ENCODE measurements at places on chromosomes 3 and 15. TPM values are rescaled to one million over a fixed set of nuclear protein-coding genes. Genes with fewer than 3 reads are reported as not detected.

The UPK1B gene
- total RNA-seq, result 0.52 TPM

DNA sequence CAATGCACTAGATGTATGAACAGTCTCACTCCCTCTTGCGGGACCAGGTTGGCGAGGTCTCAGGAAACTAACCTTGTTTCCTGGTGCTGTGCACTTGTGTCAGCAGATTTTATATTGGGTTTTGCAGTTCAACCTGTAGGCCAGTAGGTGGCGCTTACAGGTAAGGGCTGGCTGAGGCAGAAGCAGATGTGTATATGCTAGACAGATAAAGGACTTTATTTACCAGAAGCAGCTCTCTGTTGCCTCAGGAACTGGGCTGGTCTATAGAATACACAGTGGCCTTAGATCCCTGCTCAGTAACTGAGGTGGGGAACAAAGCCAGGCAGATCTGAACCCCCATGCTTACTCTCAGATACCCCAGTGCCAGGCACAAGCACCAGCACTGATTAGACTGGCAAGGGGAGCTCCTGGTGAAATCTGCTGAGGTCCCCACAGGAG lies 296.8 kb downstream of the DOCK3 start:
- H3K27ac ChIP-seq, result no peak overlapping the region
- H3K4me3 ChIP-seq, result no peak overlapping the region
- H3K36me3 ChIP-seq, result no peaks in the 10 kb centered on the region

GRCh38 chr3:150379469-150379868 lies 28.6 kb upstream of the TSC22D2 start:
- no peak overlapping the region for H3K27ac ChIP-seq
- H3K36me3 ChIP-seq, result no peaks in the 10 kb centered on the region
- H3K27me3 ChIP-seq, result no peaks in the 10 kb centered on the region
- no peak for DNase-seq
- H3K4me1 ChIP-seq, result no peaks in the 10 kb centered on the region
- no peak overlapping the region for H3K4me3 ChIP-seq

DNA sequence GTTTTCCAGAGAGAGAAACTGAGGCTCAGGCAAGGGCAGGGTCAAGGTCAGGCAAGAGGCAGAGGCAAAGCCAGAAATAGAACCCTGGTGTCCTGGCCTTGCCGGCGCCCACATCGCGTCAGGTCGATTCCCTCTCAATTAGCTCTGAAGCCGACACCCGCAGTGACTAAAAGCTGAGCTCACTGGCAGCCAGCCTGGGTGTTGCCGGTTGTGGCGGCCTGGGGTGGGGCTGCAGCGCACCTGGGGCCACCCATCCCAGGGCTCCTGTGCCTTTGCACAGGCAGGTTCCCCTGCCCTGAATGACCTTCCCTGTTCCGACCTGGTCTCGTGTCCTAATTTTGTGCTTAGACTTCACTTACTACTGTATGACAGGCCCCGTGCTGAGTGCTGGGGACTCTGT lies 6.2 kb downstream of the SEMA3F start:
- peaks cover 51% of the 10 kb centered on the region for H3K4me1 ChIP-seq
- H3K27ac ChIP-seq, result no peak overlapping the region
- H3K36me3 ChIP-seq, result no peaks in the 10 kb centered on the region
- no peak overlapping the region for H3K4me3 ChIP-seq
- DNase-seq, result no peak
- peaks cover 25% of the 10 kb centered on the region for H3K27me3 ChIP-seq

- peak overlapping the region; percentile 96 for H3K27ac ChIP-seq
- H3K27me3 ChIP-seq, result no peaks in the 10 kb centered on the region
- peaks cover 63% of the 10 kb centered on the region for H3K4me1 ChIP-seq
- DNase-seq, result no peak
These were observed 153.8 kb downstream of the PGPEP1L start for GRCh38 chr15:98853617-98854420.

The PRR20G gene
- total RNA-seq, result not detected

The WNT5A gene
- total RNA-seq, result 2.9 TPM

The SLC28A1 gene
- 0.05 TPM for total RNA-seq

The ARPIN gene
- 2.7 TPM for total RNA-seq

GRCh38 chr3:184459355-184459754 lies 79.5 kb downstream of the CHRD start:
- H3K27me3 ChIP-seq, result peaks cover 2% of the 10 kb centered on the region
- no peak for DNase-seq
- H3K36me3 ChIP-seq, result no peaks in the 10 kb centered on the region

DNA sequence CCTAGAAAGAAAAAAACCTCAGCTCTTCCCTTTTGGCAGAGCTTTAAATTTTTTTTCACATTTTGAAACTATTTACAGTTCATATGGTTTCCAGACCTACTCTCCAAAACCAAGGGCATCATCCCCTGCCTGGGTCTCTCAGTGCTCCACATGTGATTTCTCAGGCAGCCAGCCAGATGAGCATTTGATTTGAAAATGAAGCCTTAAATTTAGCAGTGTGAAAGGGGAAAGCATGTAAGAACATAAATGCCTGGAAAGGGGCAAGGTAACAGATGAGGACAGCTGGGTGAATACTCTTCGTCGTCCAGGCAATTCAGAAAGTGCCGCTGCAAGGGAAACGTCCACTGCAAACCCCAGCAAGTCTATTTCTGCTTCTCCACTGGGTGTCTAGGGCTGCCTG lies 94.8 kb downstream of the ATP8B4 start:
- DNase-seq, result no peak
- no peak overlapping the region for H3K27ac ChIP-seq
- no peaks in the 10 kb centered on the region for H3K27me3 ChIP-seq
- no peaks in the 10 kb centered on the region for H3K36me3 ChIP-seq
- no peaks in the 10 kb centered on the region for H3K4me1 ChIP-seq

DNA sequence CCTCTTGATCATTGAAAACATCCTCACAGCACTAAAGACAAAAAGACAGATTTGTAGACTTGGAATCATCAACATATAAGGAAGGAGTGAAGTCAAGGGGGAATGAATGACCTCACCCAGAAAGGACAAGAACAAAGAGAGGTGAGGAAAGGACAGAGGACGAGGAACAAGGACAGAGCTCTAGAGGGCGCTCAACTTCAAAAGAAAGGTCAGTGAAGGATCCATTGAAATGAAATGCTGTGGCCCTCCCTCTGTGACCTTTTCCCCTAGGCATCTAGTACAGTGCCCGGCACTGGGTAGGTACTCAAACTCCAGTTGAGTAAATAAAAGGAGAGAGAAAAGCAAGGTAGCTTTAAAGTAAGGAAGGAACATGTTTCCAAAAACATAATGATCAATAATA lies 2.6 kb downstream of the ATP8B4 start:
- no peaks in the 10 kb centered on the region for H3K36me3 ChIP-seq
- DNase-seq, result no peak
- H3K27me3 ChIP-seq, result no peaks in the 10 kb centered on the region
- H3K4me3 ChIP-seq, result no peak overlapping the region
- peaks cover 4% of the 10 kb centered on the region for H3K4me1 ChIP-seq

- H3K27me3 ChIP-seq, result no peaks in the 10 kb centered on the region
- peak overlapping the region; percentile 95 for H3K27ac ChIP-seq
- no peak for DNase-seq
- H3K4me3 ChIP-seq, result no peak overlapping the region
- peaks cover 87% of the 10 kb centered on the region for H3K4me1 ChIP-seq
- peaks cover 25% of the 10 kb centered on the region for H3K36me3 ChIP-seq
These were observed 72.0 kb downstream of the NUP210 start for GRCh38 chr3:13348100-13348499.

DNA sequence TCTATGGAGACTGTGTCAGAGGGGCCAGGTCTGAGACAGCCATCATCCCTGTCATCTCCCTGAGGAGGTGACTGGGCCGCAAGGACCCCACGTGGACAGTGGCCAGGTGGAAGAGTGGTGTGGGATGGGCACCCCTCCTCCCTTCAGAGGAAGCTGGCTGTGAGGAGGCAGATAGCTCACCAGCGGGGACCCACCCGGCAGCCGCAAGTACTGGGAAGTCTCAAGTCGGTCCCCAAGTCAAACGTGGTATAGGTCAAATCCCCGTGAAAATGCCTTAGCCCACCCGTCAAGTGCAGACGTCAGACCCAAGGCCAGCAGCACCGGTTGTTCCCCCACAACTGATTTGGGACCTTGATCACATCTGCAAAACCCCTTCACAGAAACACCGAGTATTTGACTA lies 12.3 kb upstream of the KLF13 start:
- peaks cover 68% of the 10 kb centered on the region for H3K4me1 ChIP-seq
- no peak overlapping the region for H3K4me3 ChIP-seq
- no peaks in the 10 kb centered on the region for H3K36me3 ChIP-seq
- H3K27me3 ChIP-seq, result no peaks in the 10 kb centered on the region
- no peak for DNase-seq

DNA sequence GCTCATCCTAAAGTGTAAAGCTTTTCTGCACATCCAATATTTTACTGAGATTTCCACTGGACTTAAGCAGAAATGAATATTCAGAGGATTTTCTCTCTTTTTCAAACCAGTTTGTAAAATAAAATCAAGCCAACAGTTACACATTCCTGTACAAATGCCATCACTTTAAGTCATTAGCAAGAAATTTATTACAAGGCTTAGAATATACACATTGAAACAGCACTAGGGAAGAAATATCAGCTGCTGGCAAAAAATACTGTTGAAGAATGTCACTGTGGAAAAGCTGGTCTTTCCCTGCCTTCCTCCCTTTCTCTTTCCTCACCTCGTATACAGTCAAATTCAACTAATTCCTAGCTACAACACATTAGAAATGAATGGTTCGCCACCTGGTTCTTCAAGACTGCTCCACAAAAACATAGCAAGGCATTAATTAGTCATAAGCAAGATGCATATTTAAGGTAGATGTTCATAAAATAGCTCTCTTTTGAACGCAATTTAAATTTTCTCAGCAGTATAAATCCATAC lies 21.3 kb downstream of the PLOD2 start:
- H3K27ac ChIP-seq, result no peak overlapping the region
- no peak for DNase-seq
- H3K27me3 ChIP-seq, result no peaks in the 10 kb centered on the region
- H3K36me3 ChIP-seq, result no peaks in the 10 kb centered on the region
- no peaks in the 10 kb centered on the region for H3K4me1 ChIP-seq

DNA sequence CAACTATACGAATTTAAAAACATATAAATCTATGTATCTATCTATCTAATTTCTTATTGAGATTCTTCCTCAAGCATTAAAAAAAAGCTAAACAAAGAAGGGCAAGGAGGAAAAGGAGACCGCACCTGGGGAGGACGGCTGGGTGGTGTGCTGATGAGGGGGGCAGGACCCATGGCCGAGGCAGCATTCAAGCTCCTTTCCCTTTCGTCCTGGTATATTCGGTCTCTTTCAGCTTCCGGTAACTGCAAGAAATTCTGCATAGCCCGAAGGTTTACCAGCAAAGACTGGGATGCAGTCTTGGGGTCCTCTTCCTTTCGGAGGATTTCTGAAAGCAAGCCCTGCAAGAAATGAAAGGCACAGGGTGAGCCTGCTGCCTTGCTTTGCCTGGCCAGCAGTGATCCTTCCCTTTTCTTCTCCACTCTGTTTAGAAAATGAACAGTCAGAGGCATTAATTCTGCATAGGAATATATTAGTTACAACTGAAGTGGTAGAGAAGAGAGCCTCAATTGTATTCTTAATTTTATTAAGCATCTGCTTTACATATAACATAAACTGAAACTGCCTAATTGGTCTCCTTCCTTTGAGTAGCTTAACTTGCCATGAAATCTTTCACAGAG lies 38.8 kb downstream of the SATB1 start:
- no peaks in the 10 kb centered on the region for H3K27me3 ChIP-seq
- no peaks in the 10 kb centered on the region for H3K4me1 ChIP-seq
- H3K27ac ChIP-seq, result peak overlapping the region; percentile 15
- H3K4me3 ChIP-seq, result no peak overlapping the region
